ENCODE measurements at places on chromosomes 5 and 9.

DNA sequence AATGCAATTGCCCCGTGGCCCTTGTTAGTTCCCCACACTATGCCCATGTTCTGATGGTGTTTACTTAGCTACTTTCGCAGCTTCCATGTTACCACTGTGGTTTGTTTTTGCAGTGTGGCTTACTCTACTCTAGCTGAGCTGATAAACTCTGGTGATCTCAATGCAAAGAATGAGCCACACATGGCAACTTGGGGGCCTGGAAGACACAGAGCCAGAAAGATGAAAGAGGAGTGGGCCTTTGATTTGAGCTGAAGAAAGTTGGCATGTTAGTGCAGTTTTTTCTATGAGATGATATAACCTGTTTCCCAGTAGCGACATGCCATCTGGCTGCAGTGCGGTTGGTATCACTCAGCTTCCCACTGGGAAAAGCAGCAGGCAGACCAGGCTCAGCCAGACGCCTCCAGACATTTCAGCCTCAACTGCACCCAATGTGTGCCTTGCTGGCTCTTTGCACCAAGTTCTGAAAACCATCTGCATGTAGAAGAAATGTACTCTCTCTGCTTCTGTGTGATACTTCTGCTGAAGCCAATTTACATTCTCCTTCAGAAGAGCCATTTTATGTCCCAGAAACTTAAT is 329.4 kb downstream of the ARHGEF28 start:
- peak; percentile 80 for DNase-seq

GRCh38 chr5:93909356-93909755 is 168.0 kb upstream of the POU5F2 start:
- DNase-seq, result no peak

- DNase-seq, result no peak
Observed at GRCh38 chr9:81558091-81558830, 131.1 kb downstream of the TLE1 start.

GRCh38 chr9:112086627-112087026 is 88.5 kb downstream of the SUSD1 start:
- no peak for DNase-seq

DNA sequence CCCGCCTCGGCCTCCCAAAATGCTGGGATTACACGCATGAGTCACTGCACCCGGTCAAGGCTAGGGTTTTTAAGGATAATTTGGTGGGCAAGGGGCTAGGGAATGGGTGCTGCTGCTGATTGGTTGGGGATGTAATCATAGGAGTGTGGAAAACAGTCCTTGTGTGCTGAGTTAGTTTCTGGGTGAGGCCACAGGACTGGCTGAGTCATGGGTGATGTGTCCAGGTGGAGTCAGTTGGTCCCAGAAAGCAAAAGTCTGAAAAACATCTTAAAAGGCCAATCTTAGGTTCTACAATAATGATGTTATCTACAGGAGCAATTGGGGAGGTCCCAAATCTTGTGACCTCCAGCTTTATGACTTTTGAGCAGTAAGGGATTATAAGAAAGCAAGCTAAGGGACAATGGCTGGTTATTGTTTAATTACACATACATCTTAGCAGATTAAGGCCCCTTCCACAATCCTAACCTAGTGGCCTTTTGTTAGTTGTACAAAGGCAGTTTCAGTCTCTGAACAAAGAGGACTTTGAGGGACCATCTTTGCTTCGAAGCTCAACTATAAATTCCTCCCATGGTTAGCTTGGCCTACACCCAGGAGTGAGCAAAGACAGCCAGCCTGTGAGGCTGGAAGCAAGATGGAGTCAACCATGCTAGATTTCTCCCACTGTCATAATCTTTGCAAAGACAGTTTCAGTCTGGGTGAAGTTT is 5.5 kb upstream of the AOPEP start:
- DNase-seq, result no peak

DNA sequence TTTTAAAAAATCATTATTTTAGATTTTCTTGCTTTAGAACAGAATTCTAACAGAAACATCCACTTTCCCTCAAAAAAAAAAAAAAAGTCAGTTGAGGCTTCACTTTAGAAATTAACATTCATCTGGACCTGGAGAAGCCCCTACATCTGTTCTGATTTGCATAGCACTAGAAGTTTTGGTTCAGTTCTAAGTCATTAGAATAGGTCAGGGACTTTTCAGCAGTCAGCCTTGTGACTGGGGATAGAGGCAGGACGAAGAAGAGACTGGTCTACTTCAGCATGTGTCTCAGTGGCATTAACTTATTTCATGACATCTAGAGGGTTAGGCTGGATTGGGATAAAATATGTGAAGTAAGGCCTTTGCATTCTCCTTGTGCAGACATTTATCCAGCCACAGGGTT is 215.8 kb upstream of the DAB2 start:
- no peak for DNase-seq

GRCh38 chr9:127013597-127013996 is 99.0 kb downstream of the RALGPS1 start:
- no peak for DNase-seq

DNA sequence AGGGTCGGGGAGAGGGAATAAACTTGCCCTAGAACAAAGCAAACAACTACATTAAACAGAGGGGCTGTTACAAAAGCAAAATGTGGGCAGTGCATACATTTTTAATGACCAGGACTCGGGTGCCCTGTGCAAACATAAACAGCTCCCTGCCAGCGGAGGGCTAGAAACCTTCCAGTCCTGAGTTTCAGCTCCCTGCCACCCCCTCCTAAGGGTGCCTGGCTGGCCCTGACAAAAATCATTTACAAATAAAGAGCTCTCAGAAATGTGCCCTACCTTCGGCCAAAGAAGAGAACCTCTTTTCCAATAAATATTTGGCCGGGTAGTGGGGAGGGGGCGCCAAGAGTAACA is 29.5 kb downstream of the FOXD1 start:
- DNase-seq, result no peak

DNA sequence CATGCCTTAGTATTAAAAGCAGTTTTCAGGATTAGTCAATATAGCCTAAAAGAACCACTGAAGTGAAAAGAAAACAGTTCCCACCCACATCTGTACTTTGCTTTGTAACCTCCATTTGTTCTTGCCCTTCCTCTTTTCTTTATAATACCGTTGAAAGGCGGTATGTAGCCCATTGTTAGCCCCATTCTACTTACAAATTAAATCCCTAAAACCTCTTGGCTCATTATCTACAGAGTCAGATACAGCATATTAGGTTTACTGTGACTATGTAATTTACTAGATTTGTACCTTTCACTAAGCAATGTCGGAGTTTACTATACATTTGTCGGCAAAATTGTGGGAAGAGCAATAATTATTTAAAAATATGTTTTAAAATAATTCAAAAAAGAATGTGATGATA is 17.3 kb downstream of the ALDH1A1 start:
- no peak for DNase-seq

- no peak for DNase-seq
Observed at GRCh38 chr5:83388608-83389007, 82.9 kb upstream of the VCAN start.

DNA sequence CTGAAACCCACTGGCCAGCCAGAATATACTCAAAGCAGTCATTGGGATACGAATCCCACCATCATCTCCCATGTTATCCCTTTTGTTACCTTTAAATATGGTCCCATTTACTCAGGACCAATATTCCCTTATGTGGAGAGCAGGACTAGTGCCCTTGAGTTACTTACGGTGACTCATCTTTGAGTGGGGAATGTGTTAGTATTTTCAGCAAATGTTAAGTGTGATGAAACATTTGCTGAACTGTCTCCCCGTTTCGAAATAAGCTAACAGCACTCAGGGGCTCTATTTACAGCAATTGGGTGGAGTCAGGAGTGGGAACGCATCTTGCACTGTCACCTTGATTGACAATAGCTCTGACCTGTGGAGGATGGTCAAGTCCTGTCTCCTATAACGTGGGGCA is 67.4 kb downstream of the CTSL start:
- DNase-seq, result no peak

DNA sequence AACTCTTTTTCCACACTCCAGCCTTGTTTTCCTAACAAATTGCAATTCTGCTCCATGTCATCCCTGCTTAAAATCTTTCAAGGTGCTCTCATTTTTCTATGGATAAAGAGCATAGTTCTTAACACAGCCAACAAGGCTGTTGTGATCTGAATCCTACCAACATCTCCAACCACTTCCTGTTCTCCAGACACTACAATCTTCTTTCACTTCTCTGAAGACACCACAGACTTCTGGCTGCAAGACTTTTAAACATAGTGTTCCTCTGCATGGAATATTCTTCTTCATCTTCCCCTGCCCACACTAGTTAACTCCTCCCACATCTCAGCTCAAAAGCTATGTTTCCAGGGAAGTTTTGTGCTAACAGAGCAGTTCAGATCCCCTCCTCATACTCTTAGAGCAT is 404.8 kb downstream of the MAN2A1 start:
- DNase-seq, result no peak

Measured in NCI-H1694 (cell line).